ENCODE measurements at places on chromosomes 11 and 22. TPM values are rescaled to one million over a fixed set of nuclear protein-coding genes. Genes with fewer than 3 reads are reported as not detected.

DNA sequence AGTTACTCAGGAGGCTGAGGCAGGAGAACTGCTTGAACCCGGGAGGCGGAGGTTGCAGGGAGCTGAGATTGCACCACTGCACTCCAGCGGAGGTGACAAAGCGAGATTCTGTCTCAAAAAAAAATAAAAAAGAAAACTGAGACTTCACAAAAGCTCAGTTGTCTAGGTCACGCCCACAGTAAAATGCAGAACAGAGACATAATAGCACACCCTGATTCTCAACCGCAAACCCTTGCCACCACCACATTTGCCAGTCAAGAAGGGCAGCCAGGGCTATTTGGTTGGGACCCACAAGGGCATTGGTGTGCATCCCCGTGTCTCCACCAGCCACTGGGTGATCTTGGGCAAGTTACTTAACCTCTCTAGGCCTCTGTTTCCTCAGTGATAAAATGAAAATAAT, 25.4 kb downstream of the CREB3L1 start:
- no peak for DNase-seq

- DNase-seq: peak; percentile 79
These were observed at the start of gene CNIH2 for GRCh38 chr11:66277471-66278362. TSS of gene CNIH2 (plus strand) at chr11:66278175. CDS start at chr11:66278457, 282 bp downstream.

- DNase-seq: no peak
These were observed 157.8 kb downstream of the KIF18A start for GRCh38 chr11:27949951-27950738.

- no peak for DNase-seq
These were observed 32.1 kb downstream of the ARHGEF17 start for GRCh38 chr11:73340164-73340563.

DNA sequence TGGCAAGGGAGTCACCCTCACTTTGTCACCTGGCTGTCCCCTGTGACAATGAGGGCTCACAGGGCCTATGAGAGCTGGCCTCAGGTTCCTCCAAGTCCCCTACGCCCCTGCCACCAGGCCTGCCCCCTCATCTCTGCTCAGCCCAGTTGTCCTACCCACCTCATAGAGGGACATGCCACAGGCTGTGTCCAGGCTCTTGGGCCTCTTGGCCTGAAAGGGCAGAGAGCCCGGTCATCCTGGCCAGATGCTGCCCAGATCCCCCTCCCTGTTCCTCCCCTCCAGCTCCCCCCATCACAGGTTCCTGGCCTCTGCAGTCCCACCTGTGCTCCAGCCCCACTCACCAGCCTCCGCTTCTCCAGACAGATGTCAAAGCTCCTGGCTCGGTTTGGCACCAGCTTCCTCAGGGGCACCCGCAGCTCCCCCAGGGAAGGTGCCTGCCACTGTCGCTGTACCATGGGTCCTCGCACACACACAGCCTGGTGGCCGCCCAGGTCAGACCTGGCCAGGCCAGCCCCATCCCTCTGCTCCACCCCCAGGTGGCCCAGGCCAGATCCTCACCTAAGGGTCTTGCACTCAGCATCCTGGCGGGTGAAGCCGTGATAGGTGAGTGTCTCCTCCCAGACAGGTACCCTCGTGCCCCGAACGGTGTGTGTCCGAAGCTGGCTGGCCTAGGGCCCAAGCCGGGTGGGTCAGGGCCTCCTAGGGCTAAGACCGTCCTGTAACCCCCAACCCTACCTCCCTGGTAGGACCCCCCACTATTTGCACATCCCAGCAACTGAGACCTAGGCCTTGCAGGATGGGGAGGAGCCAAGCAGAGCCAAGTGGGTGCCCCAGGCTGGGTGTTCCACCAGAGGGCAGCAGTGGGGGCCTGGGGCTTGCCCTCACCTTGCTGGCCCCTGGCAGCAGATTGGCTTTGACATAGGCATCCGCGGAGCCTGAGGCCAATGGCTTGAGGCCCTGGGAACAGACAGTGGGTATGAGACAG, 8.3 kb downstream of the NDUFV1 start:
- peak; percentile 75 for DNase-seq

DNA sequence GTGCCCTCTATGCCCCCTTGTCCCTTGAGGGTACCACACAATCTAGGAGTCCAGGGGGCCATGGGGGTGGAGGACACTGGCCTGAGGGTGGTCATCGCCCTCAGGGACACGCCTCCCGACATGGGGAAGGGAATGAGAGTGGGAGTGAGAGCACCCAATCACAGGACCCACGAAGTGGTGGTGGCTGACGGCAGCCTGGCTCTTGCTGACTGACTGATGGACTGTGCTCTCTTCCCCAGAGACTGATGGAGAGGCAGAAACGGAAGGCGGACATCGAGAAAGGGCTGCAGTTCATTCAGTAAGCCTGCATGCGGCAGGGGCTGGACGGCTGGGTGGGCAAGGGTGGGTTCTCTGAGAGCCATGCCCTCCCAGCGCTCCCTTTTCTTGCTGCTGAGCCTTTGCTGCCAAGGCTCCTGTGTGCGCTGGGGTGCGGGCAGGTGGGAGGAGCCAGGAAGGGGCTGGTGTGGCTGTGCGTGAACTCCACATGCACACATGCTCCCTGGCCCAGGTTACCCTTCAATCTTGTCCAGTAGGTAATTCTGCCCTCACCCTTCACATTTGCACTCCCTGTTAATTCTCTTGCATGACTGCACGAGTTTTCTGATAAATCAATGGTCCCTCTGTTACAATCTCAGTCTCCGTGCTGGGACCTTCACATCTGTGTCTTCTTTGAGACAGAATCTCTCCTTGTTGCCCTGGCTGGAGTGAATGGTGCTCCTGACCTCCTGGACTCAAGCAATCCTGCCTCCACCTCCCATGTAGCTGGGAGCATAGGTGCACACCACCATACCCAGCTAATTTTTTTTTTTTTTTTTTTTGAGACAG, 19.3 kb downstream of the ZC3H7B start:
- no peak for DNase-seq

DNA sequence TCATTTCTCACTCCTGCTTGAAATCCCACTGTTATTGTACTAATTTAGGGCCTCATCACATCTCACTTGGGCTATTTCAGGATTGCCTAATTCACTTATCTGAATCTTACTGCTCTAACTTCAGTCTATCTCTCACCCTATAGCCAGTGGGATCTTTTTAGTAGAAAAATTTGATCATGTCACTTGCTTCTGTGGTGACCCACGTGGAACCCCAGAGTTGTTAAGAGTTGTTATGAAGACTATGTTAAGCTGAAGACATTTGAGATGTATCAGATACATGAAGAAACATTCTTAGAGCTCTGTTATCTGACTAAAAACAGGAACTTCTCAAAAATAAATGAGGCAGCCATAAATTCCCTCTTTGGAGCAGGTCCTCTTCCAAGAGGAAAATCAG, 1375.6 kb upstream of the TENM4 start:
- DNase-seq: no peak

DNA sequence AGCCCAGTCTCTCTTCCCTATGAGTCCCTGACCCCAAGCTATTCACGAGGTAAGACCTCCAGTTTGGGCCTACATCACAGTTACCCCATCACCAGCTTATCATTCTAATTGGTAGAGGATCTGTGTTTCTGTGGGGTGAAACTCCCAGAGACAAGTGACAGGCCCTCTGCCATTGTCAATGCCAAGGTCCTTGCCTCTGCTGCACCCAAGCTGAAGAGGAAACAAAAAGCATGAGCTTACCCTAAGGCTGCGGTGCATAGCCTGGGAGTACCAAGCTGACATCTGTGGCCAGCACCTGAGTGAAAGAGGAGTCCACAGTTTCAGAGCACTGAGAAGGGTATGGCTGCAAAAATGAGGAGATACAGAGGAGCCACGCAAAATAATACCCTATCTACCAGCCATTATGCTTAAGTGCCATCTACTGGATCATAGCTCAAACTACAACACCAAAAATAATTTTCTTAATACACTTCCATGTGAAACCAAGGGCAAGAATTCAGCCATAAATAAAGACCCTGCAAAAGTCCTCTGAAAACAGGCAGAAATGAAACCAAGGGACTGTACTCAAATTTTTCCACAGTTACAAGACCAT, 62.3 kb upstream of the ANO5 start:
- DNase-seq: no peak

DNA sequence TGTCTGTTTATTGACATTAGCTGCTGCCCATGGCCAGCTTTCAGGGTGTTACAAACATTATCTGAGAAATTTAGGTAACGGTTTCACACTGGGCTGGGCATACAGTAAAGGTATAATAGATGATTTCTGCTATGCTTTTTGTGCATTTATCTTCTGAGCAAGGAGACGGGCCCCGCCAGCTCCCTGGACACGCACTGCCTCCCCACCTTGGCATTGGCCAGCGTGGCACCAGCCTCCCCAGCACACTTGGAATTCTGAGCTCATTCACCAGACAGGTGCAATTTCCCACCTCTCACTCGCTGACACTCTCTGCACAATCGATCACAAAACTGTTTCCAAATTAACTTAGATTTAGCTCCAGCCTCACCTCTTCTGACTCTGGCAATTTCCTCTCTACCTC, 222.8 kb downstream of the CEP164 start:
- DNase-seq: no peak

DNA sequence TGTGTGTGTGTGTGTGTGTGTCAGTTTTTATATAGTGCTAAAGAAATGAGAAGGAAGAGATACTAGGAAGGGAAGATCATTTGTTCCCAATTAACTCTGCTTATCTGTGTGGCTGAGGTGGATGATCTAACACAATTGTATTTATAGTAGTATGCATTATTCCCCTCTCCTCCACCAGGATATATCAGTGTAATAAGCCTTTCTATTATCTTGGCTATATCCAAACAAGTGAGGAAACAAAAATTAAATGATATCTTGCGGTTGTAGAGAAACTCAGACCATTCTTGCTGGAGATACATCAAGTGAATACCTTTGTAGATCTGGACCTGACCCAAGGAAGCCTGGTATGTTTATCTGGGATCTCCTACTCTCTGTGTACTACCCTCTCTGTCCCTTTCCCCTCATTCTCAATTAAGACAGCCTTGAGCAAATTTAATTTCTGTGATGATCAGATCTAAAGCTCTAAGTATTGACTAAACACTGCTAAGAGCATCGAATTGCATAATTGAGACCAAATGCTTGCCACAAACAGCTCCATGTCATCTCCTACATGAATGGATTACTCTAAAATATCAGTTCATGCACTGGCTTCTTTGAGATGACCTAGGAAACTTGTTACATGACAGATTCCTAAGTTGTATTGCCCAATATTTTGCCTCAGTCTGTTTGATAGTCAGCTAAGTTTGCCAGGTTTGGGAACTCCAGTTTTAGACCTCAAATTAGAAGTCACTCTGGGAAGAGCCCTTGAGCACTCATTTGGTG, 185.3 kb upstream of the CTSC start:
- DNase-seq: no peak

DNA sequence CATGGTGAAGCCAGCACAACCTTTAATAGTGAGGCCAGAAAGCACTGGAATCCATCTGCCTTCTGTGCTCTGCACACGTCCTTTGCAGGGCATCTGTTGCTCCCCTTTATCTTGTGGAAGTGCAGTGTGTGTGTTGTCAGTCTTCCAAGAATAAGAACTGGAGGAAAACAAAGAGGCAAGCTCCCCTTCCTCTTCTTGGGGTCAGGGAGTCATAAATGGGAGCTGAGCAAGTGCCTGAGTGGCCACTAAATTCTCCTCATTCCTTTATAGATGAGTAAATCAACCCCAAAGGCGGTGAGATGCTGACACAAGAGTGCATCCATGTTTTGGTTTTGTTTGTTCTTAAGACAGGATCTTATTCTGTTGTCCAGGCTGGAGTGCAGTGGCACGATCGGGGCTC, 38.3 kb downstream of the WT1 start:
- DNase-seq: no peak

DNA sequence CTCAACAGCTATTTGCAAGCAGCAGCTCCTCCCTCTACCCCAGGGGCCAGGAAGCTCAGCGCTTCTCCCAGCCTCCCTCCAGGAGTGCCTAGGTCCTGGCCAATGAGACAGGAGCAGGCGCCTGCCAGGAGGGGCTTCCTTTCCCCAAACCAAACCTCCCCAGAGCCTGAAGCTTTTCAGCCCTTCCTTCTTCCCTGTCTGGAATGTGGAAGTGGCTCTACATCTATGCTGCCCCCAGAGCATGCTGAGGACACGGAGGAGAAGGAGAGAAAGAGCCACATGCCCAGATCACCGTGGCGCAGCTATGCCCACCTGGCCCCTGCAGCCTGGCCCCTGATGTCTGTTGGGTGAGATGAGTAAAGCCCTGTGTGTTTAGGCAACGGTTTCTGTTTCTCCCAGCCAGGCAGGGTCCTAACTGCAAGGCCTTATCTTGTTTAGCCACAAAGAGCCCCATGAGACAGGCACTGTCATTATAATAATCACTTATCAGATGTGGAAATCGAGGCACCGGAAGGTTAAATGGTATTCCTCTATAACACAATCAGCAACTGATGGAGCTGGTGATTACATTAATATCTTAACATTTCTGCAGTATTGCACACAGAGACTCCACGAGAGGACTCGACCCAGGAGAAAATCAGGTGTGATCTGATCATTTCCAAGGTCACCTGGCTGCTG, 315.8 kb downstream of the CTTN start:
- DNase-seq: no peak

GRCh38 chr11:87908086-87908485, 267.2 kb downstream of the RAB38 start:
- DNase-seq: no peak

DNA sequence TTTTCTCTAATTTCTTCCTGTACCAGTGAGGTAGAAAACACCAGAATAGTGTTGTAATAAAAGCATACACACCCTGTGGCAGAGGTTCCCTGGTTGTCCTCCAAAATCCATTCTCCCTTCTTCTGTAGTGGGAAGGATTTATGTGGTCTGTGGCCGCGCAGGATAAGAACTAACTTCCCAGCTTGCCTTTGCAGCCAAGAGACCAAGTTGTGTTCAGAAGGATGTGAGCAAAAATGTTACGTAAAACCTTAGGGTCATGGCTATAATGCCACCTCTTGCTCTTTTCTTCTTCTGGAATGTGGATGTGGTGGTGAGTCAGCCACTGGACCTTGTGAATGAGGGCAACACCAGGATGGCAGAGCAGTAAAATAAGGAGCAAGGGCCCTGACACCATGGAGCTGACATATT, 28.4 kb downstream of the CCDC90B start:
- no peak for DNase-seq

- no peak for DNase-seq
These were observed 207.8 kb upstream of the CCDC90B start for GRCh38 chr11:83493917-83494316.

Gene TMEM25
- total RNA-seq: 11.6 TPM

Gene FXYD2
- 1.1 TPM for total RNA-seq

Gene GP1BB
- total RNA-seq: not detected

Gene SMTNL1
- total RNA-seq: not detected

Gene VSIG10L2
- total RNA-seq: not detected

Gene UCP3
- total RNA-seq: 1.6 TPM
